G401 (cell line): ENCODE measurements at places on chromosomes 7 and 10. TPM values are rescaled to one million over a fixed set of nuclear protein-coding genes. Genes with fewer than 3 reads are reported as not detected.

GRCh38 chr7:63042730-63043511 lies 955.7 kb upstream of the ZNF722 start:
- no peak for DNase-seq

The XPNPEP1 gene
- total RNA-seq: 109 and 153 TPM in 2 replicates

- no peak for DNase-seq
Measured at GRCh38 chr7:24922099-24922773, 57.7 kb downstream of the OSBPL3 start.

DNA sequence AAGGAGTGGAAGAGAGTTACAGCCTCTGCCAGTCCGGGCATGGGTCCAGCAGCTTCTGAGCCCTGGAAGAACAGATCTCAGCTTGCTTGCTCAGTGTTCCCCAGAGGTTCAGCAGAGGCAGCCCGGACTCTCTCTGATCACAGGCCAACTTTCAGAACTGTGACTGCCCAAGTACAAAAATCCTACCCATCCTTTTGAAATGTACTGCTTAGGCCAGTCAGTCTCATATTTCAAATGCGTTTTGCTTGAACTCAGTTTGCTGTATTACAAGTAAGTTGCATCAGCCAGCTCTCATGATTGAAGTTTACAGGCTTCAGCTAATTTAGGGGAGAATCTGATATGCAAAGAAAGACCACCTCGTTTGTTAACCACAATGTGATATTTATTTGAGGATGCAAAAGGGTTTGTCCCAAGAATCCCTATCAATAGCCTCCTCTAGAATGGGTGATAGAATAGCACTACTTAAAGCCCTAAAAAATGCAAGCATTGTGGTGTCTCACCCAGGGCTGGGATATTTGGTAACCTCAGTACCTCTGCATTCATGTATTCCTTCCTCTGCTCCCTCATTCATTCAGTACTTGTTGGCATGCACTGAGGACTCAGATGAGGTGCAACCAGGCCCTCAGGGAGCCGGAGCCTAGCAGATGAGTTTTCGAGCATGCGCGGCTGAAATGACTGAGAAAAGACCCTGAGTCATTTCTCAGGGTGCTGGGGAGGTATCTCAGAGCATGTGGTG lies 7.0 kb downstream of the AIMP2 start:
- peak; percentile 40 for DNase-seq

GRCh38 chr10:36423821-36424248 lies 701.6 kb upstream of the ANKRD30A start:
- no peak for DNase-seq

The LRRC4 gene
- total RNA-seq: 0.10 and 0.12 TPM in 2 replicates

- DNase-seq: no peak
Measured at GRCh38 chr7:14834883-14835282, 67.7 kb downstream of the DGKB start.

The SPAG6 gene
- total RNA-seq: 52.9 and 57.2 TPM in 2 replicates
